ENCODE measurements at places on chromosomes 7 and 10. TPM values are rescaled to one million over a fixed set of nuclear protein-coding genes. Genes with fewer than 3 reads are reported as not detected.

- DNase-seq, result no peak
Measured at GRCh38 chr10:73871295-73872189, 2.8 kb downstream of the CAMK2G start.

DNA sequence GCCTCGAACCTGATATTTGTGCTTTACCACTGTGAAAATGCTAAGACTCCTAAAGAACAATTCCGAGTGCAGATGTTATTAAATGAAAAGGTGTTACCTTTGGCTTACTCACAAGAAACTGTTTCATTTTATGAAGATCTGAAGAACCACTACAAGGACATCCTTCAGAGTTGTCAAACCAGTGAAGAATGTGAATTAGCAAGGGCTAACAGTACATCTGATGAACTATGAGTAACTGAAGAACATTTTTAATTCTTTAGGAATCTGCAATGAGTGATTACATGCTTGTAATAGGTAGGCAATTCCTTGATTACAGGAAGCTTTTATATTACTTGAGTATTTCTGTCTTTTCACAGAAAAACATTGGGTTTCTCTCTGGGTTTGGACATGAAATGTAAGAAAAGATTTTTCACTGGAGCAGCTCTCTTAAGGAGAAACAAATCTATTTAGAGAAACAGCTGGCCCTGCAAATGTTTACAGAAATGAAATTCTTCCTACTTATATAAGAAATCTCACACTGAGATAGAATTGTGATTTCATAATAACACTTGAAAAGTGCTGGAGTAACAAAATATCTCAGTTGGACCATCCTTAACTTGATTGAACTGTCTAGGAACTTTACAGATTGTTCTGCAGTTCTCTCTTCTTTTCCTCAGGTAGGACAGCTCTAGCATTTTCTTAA, 47.7 kb downstream of the MINPP1 start:
- DNase-seq, result no peak

FGF8 gene
- 7.1 TPM for polyA plus RNA-seq

DNA sequence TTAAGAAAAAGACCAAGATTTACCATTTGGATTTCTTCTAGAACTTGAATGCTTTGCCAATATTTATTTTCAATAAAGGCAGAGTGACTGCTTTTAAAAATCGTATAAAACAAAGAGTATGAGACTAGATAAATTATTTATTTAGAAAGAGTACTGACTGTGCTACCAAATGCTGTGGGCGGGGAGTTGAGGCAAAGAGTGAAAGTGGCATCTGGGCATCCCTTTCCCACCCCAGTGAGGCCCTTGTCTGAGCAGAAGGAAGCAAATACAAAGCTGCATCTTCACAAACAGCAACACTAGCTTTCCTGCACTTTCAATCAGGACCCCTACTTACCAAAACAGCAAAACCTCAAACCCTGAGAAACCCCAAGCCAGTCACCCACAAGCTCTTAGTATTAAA, 34.9 kb downstream of the ITGB1 start:
- DNase-seq, result no peak

GRCh38 chr10:86252556-86252955, 114.0 kb downstream of the GRID1 start:
- no peak for DNase-seq

DNA sequence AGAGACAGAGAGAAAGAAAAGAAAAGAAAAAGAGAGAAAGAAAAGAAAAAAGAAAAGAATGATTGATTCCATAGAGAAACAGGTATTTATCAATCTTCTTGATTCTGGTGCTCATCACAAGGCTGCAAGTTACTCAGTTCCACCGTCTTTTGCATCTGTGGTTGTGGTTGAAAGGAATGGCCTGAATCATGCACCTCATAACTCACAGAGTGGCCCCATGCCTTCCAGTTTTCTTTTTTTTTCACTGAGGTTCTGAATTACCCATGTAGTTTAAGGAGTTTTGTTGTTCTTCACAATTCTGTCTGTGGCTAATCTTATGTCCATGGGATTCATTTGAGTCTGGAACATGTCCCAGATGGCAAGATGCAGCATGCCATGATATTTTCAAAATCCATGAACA, 156.0 kb downstream of the ZNF33B start:
- DNase-seq, result no peak

DNA sequence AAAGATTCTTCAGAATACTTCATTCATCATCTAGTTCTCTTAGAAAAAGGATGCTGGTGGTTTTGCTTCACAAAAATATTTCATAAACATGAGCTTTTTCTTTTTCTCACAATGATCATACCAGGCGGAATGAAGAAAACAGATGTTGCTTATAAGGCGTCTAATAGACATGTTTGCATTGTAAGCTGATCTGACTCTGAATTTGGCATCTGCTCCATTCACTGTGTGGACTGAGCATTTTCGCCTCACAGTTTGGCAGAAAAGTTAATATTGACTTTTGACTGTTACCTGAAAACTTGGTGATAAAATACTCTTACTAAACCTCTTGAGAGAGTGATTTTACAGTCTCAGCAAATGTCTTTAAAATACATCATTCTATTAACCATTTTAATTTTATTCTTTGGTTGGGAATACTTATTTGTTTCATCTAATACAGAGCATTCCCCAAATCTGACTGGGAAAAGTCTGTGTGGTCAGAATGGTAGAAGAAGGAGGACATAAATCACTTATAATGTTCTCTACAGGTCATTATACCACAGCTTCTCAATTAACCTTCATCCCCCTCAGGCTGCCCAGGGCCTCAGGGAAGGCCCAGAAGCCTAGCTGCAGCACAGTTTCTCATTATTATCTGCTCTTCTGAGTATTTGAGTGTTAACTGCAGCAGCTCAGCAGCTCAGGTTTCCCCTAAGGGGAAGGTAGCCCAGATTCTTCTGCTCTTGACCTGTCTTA, 121.6 kb upstream of the KAT6B start:
- DNase-seq, result peak; percentile 22

GRCh38 chr7:79823246-79823951, 311.2 kb upstream of the GNAI1 start:
- DNase-seq, result no peak

- no peak for DNase-seq
Measured at GRCh38 chr7:55028011-55028410, 9.2 kb downstream of the EGFR start.

GRCh38 chr10:126564326-126564888, 106.1 kb downstream of the C10orf90 start:
- no peak for DNase-seq

METTL27 gene
- polyA plus RNA-seq, result 5.1 TPM

GRCh38 chr10:118760265-118760664, 5.5 kb upstream of the CACUL1 start:
- no peak for DNase-seq

DNA sequence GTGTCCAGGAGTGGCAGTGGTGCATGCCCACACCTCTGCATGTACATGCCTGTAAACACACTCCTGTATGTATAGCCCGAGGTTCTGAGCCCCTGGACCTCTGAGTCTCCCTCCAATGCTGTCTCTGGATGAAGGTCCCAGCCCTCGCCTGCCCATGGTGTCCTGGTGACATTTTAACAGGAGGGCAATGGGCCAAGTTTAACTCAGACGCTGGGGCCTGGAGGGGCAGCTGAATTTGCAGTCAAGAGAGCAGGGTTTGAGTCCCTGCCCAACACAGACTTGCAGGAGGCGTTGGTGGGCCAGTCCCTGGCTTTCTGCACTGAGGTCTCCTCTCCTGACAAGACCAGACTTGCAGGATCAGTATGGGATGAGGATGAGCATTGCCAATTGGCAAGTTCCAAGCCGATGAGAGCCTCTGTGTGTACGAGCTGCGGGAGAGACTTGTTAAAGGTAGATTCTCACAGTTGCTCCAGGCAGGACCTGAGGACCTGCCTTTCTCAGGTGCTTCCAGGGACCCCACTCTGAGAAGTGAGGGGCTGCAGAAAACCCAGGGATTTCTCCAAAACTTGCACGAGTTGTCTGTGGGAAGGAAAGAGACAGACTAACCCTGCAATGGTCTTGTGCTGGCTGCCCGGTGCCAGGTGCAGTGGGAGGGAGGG, 141.9 kb downstream of the ELFN1 start:
- DNase-seq, result no peak

DNA sequence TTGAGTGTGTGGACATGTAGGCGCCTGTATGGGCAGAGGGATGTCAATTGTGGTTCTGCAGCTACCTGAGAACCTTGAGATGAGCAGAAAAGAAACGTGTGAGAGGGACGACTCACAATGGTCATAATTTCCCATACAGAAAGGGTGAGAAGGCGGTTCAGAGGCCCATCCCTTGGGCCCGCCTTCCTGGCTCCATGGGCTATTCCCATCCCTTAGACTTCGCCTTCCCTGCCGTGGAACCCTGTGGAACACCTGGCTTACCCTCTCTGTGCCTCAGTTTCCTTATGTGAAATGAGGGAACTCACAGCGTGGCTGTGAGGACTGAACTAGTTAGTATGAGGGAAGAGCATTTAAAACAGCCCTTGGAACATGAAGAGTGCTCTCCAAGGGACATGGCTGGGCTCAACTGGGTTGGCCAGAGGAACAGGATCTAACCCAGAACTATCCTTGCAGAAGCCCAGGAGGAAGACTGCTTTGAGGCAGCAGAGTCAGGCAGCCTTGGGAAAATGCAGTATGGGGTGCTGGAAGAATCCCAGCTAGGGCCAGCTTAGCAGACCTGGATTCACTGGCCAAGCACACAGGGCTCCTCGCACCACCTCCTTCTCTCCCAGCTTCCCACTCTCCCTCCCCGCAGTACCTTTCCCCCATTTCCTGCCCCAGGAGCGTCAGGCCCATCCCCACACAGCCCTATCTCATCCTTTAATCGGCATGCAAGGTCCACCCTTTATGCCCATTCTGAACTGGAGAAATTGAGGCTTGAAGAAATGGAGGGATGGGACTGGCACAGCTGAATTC, 11.1 kb upstream of the ZMIZ1 start:
- no peak for DNase-seq

DNA sequence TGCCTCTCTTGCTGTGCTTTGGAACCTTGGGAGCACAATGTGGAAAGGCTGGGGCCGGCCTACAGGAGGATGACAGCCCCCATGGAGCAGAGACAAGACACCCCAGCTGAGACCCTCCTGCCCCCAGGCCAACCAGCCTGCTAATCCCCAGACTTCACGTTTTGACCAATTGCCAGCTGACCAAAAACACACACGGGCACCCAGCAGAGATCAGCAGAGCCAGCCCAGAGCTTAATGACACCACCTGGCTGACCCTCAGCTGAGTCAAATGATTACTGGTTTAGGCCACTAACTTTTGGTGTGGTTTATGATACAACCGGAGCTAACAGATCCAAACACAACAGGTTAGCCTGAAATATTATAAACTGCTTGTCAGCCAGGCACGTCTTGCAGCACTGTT, 111.2 kb upstream of the KIF5B start:
- no peak for DNase-seq

DNA sequence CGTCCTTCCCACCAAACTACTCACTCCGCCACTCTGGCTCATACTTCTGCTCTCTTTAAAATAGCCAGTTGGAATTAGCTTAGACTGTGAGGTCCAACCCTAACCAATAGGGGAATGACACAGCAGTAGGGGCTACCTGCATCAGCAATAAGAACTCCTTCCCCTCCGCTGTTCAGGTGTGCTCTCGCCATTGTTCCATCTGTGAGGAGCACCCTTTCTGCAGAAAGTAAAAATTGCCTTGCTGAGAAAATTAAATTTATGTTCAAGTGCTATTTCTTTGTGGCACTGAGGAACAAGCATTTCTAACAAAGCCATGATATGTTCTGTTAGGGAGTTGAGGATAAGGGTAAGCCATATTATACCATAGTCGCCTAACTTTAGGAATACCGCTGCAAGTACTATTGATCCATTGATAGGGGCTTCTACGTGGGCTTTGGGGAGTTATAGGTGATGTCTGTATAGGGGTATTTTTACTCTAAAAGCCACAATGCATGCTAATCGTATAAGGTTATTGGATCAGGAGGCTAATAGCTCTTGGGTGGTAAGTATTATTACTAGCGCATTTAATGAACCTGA, 1269.5 kb downstream of the TYW1 start:
- no peak for DNase-seq

GHITM gene
- polyA plus RNA-seq, result 176 TPM

PHF14 gene
- polyA plus RNA-seq, result 81.4 TPM

RADIL gene
- 1.3 TPM for polyA plus RNA-seq

COL13A1 gene
- polyA plus RNA-seq, result 25.8 TPM

GRCh38 chr7:102891693-102892261, 21.0 kb upstream of the LRRC17 start:
- no peak for DNase-seq

DNA sequence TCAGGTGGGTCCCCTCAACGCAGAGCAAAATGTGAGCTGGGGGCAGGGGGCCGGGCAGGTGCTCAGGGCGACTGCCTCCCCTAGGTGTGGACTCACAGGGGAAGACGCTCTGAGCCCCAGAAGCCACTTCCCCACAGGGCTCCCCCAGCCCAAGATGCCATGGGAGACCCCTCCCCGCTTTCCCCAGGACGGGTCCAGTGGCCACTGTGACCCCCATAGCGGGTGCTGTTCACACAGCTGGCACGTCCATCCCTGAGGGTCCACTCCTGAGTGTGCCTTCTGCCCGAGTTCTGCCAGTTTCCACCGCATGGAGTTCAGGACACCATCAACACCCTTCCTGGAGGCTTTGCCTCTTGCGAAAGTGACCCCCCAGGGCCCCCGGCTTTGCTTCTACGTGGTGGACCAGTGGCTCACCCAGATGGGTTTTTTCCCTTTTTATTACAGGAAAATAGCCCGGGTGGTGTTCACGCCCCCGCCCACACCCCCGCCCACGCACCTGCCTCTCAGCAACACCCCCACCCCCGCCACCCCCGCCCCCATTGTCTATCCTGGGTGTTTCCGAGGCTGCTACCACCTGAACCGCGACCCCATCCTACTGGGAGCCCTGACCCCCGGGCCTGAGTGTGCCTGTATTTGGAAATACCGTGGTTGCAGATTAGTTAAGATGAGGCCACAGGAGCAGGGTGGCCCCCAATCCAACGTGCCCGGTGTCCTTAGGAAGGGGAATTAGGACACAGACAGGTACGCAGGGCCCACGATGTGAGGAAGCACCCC, 32.0 kb downstream of the ADAP1 start:
- DNase-seq, result no peak

- DNase-seq, result no peak
Measured at GRCh38 chr10:13658264-13658663, 71.5 kb downstream of the PRPF18 start.

DNA sequence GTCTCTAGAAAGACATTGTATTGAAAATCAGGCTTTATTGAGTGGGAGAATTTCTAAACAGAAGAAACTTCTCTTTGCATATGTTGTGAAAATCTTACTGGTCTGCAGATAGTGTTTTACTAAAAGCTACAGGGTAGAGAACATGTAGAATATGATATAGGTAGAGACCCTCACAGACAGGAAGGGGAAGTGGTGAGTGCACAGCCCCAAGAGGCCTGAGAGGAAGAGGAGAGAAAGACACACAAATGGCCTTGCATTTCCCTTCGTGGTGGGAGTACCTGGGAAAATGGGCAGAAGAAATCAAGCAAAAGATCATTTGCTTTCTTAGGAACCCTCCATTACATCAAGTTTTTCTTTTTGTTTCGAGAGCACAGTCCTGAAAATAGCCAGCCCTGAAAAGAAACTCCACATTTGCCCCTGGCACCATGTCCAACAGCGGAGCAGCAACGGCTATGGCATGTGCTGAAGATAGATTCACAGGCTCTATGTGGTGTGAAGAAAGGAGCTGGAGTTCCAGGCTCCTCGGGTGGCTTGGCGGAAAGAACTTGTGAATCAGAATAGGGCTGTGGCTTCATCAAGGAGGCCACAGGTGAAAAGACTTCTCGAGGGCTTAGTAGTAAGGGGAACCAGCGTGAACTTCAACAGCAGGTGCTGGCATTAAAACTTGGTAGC, 143.5 kb downstream of the CALCR start:
- no peak for DNase-seq

Measured in left kidney (tissue), 8 donors.